Naive thymus-derived CD4-positive, alpha-beta T cell (primary cell): ENCODE measurements at places on chromosomes 13 and 19. TPM values are rescaled to one million over a fixed set of nuclear protein-coding genes. Genes with fewer than 3 reads are reported as not detected.

- peaks cover 11% of the 10 kb centered on the region for H3K4me1 ChIP-seq
- H3K4me3 ChIP-seq, result no peak overlapping the region
- no peak overlapping the region for H3K27ac ChIP-seq
- DNase-seq, result no peak
- H3K27me3 ChIP-seq, result peaks cover 6% of the 10 kb centered on the region
Measured at GRCh38 chr13:26047040-26047439, 4.8 kb downstream of the SHISA2 start.

GRCh38 chr13:79481685-79482052, 714 bp downstream of the NDFIP2 start:
- H3K27me3 ChIP-seq, result no peaks in the 10 kb centered on the region
- H3K27ac ChIP-seq, result peak overlapping the region; percentile 28
- H3K4me1 ChIP-seq, result peaks cover 12% of the 10 kb centered on the region
- DNase-seq, result no peak

GRCh38 chr19:2305452-2306280, 2.3 kb downstream of the LINGO3 start:
- no peak overlapping the region for H3K4me3 ChIP-seq
- no peak for DNase-seq
- no peak overlapping the region for H3K27ac ChIP-seq
- H3K27me3 ChIP-seq, result no peaks in the 10 kb centered on the region

GRCh38 chr19:47446534-47447469, 24.9 kb downstream of the SLC8A2 start:
- peaks cover 5% of the 10 kb centered on the region for H3K27me3 ChIP-seq
- H3K4me1 ChIP-seq, result peaks cover 33% of the 10 kb centered on the region

- H3K27ac ChIP-seq, result no peak overlapping the region
- peaks cover 35% of the 10 kb centered on the region for H3K36me3 ChIP-seq
- no peak overlapping the region for H3K4me3 ChIP-seq
- DNase-seq, result peak; percentile 44
Measured at GRCh38 chr19:35755550-35756376, 1.1 kb downstream of the HSPB6 start.

DNA sequence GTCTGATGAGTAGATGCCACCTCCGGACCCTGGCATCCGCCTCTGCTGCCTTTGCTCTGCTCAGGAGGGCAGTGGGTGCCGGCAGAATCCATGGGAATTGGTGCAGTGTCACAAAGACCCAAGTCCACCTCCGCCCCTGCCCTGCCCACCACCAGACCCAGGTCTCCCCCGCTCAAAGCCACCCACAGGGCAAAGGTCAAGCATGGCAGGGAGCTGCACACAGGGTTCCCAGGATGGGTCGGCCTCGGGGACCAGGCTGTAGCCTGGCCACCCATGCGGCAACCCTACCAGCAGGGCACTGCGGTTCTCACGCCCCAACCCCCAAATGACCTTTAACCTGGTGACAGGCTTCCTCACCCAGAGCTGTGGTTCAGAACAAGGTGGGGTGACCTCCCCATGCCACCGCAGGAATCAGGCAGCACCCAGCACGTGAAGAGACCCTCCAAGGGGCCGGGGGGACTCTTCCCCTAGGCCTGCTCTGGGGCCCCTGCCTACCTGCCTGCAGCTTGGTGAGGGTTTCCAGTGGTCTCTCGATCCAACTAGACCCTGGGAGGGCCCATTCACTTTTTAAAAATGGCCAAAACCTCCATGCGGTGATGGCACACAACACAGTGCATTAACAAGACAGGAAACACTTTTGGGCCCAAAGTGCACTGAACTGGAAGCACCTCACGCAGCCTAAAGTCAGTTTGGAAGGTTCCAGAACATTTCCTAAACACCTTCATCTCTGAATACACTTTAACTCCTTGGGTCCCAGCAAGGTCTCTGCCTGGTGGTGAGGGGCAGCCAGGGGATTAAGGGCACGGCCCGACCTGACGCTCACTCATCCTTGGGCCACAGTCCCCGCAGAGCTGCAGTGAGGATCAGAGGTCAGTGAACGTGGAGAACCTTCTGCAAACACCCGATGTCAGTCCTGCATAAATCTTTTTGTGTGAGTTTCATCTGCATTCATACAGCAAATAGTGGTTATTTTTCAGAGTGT, 11.0 kb downstream of the GAS6 start:
- no peak overlapping the region for H3K27ac ChIP-seq
- peaks cover 5% of the 10 kb centered on the region for H3K4me1 ChIP-seq
- DNase-seq, result no peak
- no peaks in the 10 kb centered on the region for H3K27me3 ChIP-seq
- H3K4me3 ChIP-seq, result no peak overlapping the region

DNA sequence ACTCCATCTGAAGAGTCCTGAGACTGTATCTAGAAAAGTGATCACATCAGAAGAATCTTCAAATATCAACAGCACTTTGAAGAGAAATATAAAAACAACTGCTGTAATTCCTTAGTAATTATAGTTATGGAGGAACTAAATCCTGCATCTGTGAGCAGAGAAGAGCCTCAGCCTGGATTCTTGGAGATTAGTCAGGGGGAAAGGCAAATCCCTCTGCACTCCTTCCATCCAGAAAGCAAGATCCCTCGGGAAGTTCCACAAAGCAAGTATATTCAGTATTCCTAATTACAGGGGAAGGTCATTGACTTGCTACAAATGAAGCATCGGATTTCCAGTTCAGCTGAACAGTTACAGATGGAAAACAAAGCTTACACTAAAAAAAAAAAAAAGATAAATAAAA, 256.6 kb upstream of the IPO5 start:
- H3K27ac ChIP-seq, result no peak overlapping the region
- H3K4me3 ChIP-seq, result no peak overlapping the region
- H3K27me3 ChIP-seq, result no peaks in the 10 kb centered on the region
- DNase-seq, result no peak
- no peaks in the 10 kb centered on the region for H3K36me3 ChIP-seq

GRCh38 chr19:47274891-47275761, 441 bp downstream of the INAFM1 start:
- peak overlapping the region; percentile 65 for H3K27ac ChIP-seq
- H3K4me1 ChIP-seq, result peaks cover 3% of the 10 kb centered on the region
- DNase-seq, result no peak
- peaks cover 19% of the 10 kb centered on the region for H3K36me3 ChIP-seq

DNA sequence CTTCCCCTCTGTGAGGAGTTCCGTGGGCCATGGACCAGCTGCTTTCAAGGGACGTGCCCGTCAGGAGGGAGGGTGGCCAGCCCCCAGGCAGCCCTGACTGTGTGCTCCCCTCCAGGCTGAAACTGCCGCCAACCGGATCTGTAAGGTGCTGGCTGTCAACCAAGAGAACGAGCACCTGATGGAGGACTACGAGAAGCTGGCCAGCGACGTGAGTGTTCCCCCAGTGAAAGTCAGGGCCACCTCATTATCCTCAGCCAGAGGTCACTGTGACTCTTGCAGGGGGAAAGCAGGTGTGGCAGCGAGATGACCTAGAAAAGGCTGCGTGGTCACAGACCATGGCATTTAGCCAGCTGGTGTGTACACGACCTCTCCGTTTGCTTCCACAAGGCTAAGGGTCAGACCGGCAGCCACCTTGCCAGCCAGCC, 29.9 kb downstream of the CAPN12 start:
- H3K36me3 ChIP-seq, result peaks cover 70% of the 10 kb centered on the region
- DNase-seq, result no peak
- no peaks in the 10 kb centered on the region for H3K4me1 ChIP-seq

GRCh38 chr19:45112111-45112827, 19.3 kb downstream of the PPP1R37 start:
- DNase-seq, result no peak
- H3K4me1 ChIP-seq, result peaks cover 6% of the 10 kb centered on the region
- H3K27me3 ChIP-seq, result no peaks in the 10 kb centered on the region
- no peaks in the 10 kb centered on the region for H3K36me3 ChIP-seq

DNA sequence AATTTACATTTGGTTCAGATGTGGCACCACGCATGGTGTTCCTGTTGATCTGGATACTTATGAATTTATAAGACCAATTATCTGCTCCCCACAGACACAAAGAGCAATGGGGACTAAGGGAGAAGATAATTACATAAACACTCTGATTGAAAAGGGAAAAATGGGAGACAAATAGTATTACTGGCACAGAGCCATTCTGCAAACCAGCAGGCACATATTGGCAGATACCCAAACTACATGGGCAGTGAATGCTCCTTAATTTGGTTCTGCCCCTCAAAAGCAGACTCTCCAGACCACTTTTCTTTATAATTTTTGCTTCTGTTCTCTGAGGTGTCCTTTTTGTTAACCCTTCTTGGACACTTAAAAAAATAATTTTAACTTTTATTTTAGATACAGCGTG, 1674.2 kb downstream of the PCDH9 start:
- no peaks in the 10 kb centered on the region for H3K36me3 ChIP-seq
- H3K27me3 ChIP-seq, result no peaks in the 10 kb centered on the region
- no peak for DNase-seq
- no peak overlapping the region for H3K27ac ChIP-seq
- H3K4me3 ChIP-seq, result no peak overlapping the region
- no peaks in the 10 kb centered on the region for H3K4me1 ChIP-seq

TLE2 gene
- total RNA-seq, result 31.7 TPM

ZNF460 gene
- 68.5 TPM for total RNA-seq

RNF17 gene
- 0.24 TPM for total RNA-seq

HIPK4 gene
- 0.12 TPM in 1 of 2 replicates, not detected in the other for total RNA-seq

PLEKHJ1 gene
- 51.3 TPM for total RNA-seq

CEACAM20 gene
- total RNA-seq, result not detected in 2 replicates

ZNF558 gene
- total RNA-seq, result 24.4 TPM
